ENCODE measurements at places on chromosomes 11 and 22.

DNA sequence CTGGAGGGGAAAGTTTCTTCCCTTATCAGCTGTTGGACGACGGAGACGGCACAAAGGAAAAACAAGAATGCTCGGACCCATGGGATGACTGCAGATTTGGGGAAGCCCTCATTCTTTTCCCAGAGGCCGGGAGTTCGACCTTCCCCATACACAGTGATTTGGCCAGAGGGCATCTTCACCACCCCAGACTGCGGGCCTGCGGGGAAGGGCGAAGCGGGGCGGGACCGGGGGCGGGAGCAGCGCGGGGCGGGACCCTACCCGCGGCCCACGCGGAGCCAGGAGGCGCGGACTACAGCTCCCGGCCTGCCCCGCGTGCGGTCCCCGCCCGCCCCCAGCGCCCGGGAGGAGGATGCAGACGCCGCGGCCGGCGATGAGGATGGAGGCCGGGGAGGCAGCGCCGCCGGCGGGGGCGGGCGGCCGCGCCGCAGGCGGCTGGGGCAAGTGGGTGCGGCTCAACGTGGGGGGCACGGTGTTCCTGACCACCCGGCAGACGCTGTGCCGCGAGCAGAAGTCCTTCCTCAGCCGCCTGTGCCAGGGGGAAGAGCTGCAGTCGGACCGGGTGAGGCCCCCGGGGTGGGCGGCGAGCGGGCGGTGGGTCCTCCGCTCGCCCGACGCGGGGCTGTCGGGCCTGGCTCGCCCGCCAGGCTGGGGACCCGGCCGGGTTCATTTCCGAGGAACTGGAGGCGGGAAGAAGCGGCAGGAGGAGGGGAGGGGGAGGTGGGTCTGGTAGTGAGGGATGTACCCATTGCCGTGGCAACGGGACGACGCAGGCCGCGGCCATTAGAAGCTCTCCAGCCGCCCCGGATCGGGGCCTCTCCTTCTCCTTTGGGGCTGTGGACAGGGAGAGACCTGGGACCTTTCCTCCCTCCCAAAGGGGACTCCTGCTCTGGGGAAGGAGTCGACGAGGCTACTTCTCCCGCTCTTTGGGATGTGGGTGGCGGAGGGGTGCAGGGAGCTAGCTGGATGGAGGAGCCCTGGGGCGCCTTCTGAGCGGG, at the start of gene KCTD17:
TSS of gene KCTD17 (plus strand) at position 352 of the 995 bp plus-strand sequence. CDS start at position 371, 19 bp downstream.
- DNase-seq: peak; percentile 69

GRCh38 chr22:48309115-48309705, 1518.5 kb downstream of the BRD1 start:
- DNase-seq: no peak

GRCh38 chr11:95832763-95833162, 42.5 kb downstream of the CEP57 start:
- no peak for DNase-seq

DNA sequence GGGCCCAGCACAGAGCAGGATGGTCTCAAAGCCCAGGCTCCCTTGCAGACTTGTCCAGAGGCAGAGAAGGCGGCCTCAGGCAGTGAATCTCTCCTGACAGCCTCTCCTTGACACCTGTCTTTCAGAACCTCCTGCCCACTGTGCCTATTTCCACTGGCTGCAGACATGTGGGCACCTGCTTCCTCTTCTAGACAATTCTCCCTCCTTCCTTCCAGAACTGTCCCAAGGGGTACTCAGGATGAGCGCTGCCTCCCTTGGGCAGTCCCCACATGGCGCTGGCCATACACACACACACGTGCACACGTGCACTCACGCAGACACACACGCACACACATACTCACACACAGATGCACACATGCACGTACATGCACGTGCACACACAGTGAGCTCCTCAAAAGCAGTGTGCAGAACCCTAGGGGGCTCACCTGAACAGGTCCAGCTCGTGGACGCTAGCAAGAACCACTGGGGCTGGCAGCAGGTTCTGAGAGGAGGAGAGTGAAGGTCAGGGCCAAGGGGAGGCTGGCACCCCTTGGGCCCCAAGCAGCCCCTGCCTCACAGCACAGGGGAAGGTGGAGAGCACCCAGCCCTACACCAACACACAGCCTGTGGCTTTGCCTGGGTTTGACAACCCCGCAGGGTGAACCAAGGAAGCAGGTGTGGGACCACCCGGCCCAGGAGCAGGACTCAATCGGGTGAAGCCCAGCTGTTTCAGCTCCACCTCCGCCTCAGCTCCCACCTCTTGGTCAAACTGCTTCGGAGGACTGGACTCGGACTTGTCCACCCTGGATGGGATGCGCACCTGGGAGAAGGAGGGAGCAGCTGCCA, 8.1 kb upstream of the PLXNB2 start:
- no peak for DNase-seq

DNA sequence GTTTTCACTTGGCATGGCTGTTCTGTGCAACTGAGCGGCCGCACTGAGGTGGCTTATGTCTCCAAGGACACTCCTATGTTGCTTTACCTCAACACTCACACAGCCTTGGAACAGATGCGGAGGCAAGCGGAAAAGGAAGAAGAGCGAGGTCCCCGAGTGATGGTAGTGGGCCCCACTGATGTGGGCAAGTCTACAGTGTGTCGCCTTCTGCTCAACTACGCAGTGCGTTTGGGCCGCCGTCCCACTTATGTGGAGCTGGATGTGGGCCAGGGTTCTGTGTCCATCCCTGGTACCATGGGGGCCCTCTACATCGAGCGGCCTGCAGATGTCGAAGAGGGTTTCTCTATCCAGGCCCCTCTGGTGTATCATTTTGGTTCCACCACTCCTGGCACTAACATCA, 2.1 kb downstream of the CLP1 start:
- no peak for DNase-seq

- DNase-seq: no peak
Observed at GRCh38 chr11:130141561-130142341, 17.8 kb upstream of the ST14 start.

DNA sequence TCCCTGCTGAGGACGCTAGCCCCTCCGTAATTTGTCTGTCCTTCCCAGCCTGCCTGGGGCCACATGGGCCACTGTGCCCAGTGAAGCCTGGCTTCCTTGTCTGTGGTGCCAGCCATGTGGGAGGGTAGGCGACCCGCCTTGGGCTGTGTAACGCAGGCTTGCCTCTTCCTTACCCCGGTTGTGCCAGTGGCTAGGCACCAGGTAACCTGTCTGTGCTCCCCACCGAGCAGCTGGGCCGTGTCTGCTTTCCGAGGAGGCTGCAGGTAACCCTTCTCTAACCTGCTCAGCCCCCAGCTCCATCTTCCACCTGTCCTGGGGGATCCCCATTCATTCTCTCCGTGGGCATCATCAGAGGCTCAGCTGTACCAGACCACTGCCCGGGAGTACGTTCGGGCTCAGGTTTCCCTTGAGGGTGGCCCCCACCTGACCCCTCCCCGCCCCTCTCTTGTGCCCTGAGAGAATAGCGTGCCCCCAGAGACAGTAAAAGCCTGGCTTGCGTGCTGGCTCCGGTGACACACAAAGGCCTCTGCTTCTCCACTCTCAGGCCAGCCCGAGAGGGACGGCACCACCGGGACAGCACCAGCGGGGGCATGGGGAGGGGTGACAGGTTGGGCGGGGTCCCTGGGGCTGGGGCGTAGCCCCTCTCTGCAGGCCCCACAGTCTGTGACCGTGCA, 79.1 kb downstream of the CDKN1C start:
- DNase-seq: no peak

GRCh38 chr22:26452236-26453016, 23.4 kb downstream of the ASPHD2 start:
- no peak for DNase-seq

DNA sequence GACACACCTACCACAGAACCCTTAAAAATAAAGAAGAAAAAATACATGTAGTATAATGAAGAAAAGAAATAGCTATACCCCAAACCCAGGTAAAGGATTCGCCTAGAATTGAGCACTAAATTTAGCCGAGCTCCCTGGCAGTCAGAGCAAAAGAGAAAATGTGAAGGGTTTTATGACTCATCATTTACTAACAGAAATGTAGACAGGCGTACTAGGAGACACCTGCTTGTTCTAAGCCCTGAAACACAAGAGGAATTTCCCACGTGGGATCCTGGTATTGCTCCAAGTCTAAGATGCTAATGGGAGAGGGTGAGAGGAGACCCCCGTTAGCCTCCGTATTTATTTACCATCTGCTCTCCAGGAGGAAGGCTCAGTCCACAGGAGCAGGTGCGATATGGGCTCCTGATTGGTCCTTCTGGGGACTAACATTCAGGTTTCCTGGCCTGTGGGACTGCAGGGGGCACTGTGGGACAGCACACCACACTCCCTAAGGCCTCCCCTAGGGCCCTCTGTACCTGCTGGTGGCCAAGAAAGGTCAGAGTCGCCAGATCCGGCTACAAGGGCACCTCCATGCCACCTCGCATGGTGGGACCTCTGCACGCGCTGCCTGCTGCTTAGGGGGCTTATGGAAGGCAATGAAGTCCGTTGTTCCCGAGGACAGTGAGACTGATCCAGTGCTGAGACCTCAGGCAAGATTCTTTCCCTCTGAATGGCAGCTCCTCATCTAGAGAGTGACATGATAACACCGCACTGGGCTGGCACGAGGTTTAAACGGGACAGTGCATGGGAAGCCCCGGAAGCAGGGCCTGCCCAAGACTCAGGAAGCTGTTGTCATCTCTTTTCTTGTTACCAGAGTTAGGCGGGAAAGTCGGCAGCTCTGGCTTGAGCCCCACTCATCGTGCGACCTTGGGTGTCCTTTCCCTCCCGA, 25.8 kb downstream of the KCNC1 start:
- peak; percentile 23 for DNase-seq

DNA sequence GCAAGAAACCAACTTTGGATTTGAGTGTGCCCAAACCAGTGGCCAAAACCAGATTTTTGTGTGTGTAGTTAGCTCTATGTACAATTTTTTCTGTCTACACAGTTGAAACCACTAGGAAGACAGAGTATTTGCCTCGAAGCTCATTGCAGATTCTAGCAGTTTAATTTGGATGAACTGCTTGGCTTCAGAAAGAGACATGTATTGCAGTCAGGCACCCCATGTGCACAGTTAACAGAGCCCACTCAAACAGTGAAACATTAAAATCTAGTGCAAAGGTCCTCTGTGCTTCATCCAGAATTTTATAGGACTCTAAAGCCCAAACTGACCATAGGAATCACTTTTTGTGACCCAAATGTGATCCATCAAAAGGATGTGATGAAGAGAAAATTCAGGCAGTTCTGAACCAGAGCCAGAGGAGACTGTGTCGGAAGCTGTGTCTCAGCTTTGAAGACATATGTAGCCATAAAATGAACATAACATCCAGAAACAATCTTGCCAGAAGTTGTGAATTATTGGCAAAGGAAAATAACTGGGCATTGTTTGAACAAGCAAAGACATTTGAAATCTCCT, 82.7 kb downstream of the PANX1 start:
- no peak for DNase-seq

GRCh38 chr11:36362902-36363301, 66.8 kb downstream of the PRR5L start:
- DNase-seq: no peak

- no peak for DNase-seq
Observed at GRCh38 chr11:117702946-117703598, 93.9 kb downstream of the DSCAML1 start.
